ENCODE measurements at places on chromosomes 2 and 18.

- DNase-seq: peak; percentile 30
These were observed 10.3 kb downstream of the AQP12A start for GRCh38 chr2:240701736-240702639.

GRCh38 chr2:197011801-197012641 is 85.5 kb upstream of the PGAP1 start:
- DNase-seq: no peak

DNA sequence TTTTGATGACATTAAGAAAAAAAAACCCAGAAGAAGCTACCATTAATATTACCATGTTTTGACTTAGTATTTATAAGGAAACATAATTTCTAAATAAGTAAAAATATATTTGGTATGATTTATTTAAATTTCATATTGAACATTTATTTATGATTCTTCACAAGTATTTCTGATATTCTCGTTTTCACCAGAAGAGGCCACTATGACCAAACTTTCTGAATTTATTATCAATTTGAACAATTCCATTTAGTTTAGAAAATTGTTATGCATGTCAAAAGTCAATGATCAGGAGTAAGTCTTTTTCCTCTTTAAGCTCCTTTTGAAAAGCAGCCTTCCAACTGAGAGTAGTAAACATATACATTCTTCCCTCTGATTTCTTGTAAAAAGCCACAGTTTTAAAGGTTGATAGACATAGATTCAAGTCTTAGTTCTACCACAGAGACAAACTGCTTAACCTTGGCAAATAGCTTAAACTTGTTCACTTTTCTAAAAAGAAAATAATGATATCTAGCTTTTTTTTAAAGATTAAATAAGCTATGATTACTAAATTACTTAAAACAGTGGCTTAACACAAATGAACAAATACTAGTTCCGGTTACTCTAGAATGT is 329.9 kb downstream of the TRIB2 start:
- no peak for DNase-seq

DNA sequence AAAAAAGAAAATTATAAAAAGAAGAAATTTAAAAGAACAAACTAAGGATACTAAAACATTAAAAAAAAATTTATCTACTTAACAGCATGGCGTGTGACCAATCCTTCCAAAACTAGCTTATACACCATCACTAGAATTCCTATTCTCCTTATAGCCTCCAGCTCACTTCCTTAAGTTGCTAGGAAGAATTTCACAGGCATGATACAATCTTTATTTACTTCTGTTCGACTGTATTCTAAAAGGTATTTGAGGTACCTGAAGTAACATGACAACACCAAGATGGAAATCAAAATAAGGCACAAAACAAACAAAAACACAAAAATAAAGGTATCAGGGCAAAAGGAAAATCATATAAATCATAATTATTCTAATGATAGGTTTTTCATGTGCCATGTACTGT is 360.7 kb downstream of the FIGN start:
- no peak for DNase-seq

DNA sequence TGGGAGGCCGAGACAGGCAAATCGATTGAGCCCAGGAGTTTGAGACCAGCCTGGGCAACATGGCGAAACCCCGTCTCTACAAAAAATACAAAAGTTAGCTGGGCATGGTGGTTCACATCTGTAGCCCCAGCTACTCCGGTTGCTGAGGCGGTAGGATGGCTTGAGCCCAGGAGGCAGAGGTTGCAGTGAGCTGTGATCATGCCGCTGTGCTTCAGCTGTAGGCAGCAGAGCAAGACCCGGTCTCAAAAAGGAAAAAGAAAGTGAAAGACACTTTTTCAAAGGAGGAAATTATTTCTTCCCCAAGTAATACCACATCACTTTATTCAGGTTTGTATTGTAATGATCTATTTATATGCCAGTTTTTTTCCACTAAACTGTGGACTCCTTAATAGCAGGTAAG is 35.7 kb upstream of the TAF4B start:
- no peak for DNase-seq

DNA sequence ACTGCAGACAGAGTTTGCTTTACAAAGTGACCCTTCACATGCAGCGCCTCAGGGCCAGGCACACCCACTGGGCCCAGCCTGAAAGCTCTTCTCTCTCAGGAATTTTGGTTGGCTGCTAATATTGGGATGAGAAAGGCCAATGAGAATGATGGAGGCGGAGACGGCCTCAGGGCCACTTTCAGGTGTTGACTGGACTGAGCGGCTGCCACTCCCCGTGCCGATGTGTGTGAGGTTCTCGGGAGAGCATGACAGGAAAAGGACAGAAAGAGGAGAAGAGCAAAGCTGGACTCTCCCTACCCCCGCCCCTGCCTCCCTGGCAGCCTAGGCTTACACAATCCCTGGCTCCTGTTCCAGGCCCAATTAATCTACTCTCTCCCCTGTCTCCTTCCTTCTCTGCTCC is 155.7 kb downstream of the CELF4 start:
- peak; percentile 69 for DNase-seq

DNA sequence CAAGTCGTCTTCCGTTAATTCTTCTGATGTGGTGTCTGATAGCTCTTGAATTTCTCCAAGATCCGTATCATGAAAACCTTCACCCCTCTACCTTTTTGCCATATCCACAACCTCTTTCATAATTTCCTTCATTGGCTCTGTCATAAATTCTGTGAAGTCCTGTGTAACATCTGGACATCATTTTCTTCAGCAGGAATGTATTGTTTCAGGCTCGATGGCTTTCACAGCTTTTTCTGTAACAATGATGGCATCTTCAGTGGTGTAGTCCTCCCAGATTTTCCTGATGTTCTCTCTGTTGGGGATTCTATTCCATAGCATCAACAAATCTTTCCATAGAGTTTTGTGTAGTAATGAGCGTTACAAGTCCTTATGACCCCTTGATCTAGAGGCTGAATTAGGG is 114.2 kb upstream of the EML6 start:
- DNase-seq: no peak

DNA sequence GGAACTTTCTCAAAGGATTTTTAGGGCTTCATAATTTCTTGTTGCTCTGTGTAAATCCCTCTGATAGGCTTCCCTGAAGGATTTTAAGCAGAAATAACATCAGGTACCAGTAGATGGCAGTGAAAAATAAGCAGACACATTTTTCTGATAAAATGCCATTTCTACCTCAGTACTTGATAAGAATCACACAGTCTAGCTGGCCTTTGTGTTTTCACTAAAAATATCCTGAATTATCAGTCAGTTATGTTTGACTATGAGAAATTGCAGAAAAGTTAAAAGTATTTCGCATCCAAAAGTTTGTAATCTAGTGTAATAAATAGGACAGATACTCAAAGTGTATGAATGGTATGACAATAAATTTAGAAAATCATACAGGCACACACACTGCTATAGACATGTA is 68.7 kb downstream of the DNAJC10 start:
- no peak for DNase-seq

DNA sequence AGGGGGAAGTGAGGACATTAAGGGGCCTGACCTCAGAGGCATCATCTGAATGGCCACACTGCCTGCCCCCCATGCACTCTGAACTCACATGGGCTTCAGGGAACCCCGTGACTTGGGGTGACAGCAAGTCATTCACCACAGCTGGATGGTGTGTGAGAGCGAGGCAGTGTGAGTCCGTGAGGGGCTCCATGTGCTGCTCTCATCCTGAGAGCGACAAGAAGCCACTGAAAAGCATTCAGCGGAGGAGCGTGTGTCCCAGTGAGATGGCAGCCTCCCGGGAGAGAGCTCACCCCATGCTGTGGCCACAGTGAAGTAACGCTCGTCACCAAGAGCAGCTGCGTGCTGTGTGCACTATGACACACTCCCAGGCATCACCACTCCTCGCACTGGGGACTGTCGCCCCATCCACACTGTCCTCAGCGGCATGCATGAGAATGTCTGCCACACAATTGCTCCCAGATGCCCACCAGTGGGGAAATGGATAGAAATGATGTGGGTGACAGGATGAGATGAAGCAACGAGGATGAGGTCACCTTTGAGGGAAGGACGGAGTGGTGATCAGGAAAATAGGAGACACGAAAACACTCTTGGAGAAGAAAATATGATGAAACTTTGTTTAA is 213.0 kb upstream of the RAB6C start:
- no peak for DNase-seq

DNA sequence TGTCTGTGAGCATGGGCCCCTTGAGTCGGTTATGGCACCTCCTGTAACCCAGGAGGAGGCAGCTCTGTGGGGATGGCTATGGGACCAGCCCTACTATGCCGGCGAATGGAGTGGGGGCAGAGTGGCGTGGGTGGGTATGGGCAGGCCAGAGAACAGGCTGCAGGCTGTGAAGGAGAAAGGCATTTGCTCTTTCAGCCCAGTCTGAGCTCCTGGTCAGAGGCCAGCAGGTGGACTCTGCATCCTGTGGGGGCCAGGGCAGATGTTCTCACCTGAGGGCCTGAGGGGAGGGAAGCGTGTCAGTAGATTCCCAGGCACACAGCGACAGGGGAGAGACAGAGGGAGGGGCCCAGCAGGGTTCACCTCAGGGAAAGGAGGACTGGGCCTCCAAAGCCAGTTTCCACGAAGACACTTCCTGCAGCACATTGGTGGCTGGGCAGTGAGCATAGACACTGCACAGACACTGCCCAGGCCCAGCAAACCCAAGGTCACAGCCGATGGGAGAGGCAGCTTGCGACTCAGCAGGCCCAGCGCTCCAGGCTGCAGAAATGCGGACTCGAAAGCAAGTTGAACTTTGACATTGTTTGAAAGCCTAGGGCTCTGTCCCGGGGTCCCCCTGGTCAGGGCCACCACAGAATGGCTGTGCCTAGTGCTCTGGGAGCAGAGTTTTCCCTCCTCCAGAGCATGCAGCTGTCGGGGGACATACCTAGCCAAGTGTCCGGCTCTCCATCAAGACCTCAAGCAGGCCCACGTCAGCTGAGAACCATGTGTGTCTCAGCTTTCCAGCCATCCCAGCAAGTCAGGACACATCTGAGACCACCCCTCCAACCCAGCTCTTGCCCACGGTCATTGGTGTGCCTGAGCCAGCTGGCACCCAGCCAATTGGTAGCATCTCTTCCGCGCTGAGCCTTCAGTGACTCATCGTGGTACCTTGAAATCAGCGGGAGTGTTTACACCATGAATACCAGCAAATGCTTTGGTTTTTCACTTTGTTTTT is 53.8 kb downstream of the TGOLN2 start:
- DNase-seq: no peak

- no peak for DNase-seq
These were observed 199.5 kb downstream of the NDUFA10 start for GRCh38 chr2:239825705-239825979.

DNA sequence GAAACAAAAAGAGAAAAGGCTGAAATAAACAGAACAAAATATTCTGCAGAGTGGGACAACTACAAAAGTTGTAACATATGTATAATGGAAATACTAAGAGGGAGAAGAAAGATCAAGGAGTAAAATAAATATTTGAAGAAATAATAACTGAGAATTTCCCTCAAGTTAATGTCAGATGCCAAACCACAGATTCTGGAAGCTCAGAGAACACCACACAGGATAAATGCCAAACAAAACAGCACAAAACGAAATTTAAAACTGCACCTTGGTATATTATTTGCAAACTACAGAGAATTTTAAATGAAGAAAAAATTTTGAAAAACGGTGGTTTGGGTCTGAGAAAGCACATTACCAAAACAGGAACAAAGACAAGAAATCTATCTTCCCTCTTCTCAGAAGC is 1588.9 kb upstream of the TMEFF2 start:
- DNase-seq: no peak

DNA sequence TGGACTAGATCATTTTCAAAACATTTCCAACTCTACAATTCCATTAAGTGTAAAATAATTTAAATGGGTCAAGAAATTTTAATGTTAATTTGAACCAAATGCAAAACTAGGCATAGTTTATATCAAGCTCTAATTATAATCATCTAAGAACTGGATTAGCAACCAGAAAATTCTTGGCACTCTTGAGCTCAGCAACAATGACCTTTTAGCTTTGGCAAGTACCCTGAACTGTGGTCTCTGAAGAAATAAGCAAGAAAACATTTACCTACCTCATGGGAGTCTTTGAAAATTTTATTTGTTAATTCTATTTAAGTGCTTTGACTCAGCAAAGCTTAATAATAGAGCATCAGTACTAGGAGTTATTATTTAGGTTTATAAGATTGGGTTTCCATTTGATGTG is 313.2 kb downstream of the SATB2 start:
- DNase-seq: no peak

DNA sequence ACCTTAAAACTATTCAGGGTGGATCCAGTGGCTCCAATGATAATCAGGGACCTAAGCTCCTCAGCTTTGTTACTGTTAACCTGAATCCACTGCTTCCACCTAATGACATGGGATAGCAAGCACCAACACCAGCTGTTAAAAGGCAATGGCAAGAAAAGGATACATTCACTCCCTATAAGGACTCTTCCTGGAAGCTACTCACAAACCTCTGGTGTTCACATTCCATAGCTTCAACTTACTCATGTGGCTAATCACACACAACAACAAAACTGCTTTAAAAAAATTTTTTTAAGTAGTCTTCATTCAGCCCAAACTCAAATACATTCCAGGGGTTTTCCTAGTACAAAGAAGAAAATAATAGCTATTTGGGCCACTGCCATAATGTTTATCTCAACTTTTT is 24.5 kb downstream of the ROCK2 start:
- no peak for DNase-seq

DNA sequence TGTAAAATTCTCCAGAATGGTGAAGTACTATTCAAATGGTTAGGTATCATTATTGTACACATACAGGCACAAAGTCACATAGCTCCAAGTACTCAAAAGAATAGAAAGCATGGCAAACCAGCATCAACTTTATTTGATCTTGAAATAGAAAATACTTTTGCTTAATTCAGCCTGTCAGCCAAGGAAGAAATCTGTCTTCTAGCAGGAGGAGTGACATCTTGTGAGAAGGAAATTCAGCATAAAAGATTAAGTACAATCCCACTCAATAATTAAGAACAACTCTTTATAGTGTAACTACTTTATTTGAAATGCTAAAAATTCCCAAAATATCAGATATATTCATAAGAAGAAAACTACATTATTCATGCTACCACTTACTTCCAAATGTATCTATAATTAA is 15.8 kb downstream of the DNAJC27 start:
- no peak for DNase-seq

- peak; percentile 98 for DNase-seq
These were observed 5.8 kb downstream of the XRCC5 start for GRCh38 chr2:216114714-216115531.

- no peak for DNase-seq
These were observed 233.9 kb upstream of the CNTNAP5 start for GRCh38 chr2:123791207-123791606.

- DNase-seq: peak; percentile 78
These were observed 392.4 kb downstream of the ALK start for GRCh38 chr2:29528891-29529520.

- no peak for DNase-seq
These were observed 151.6 kb downstream of the FAM210A start for GRCh38 chr18:13574761-13575160.

DNA sequence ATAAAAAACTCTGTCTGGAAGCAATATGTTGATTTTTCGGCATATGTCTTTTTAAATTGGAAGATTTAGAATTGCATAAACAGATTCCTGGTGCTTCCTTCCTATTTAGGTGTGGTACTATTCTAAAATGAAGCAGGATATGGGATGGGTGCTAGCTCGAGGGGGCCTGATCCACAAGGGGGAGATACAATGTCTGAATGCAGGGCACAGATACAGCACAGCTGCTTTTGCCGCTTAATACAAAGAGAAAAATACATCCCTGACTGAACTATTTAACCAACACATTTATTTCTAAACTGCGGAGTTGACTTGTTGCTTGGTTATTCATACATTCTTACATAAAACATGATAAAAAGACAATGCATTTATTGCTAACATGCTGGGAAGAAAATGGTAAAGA is 169.1 kb downstream of the TMEFF2 start:
- DNase-seq: no peak

GRCh38 chr2:96860065-96861029 is 2.5 kb upstream of the ANKRD39 start:
- peak; percentile 77 for DNase-seq

GRCh38 chr2:130798472-130799218 is 38.1 kb upstream of the ARHGEF4 start:
- peak; percentile 48 for DNase-seq
